GM04503 (cell line): ENCODE measurements at places on chromosomes 2 and 18.

- DNase-seq = peak; percentile 93
Observed at GRCh38 chr2:129929321-129930290, 49.9 kb upstream of the RAB6C start.

- peak; percentile 75 for DNase-seq
Observed at GRCh38 chr2:178450774-178451525, at the start of the genes PJVK and PRKRA. TSS of gene PJVK (plus strand) at chr2:178451378. CDS start at chr2:178453410, 2,032 bp downstream. TSS of gene PRKRA (minus strand) at chr2:178451175. CDS start at chr2:178451030, 145 bp downstream.

DNA sequence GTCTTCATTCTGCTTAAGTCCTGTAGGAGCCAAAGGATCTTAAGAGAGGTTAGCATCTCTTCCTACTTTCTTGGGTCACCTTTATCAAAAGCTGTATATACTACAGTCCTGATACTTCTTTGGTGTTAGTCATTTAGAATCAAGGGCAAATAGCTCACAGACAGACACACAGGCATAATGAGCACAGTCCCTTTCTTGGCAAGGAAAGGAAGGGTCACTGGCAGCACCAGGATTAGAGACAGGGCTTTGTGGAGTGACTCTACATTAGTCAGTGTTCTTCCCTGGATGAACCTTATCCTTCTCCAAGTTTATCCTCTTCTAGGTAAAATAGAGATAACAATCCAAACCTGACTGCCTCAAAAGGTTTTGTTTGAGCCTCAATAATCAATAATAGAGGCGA, 40.0 kb upstream of the NCKAP5 start:
- no peak for DNase-seq

DNA sequence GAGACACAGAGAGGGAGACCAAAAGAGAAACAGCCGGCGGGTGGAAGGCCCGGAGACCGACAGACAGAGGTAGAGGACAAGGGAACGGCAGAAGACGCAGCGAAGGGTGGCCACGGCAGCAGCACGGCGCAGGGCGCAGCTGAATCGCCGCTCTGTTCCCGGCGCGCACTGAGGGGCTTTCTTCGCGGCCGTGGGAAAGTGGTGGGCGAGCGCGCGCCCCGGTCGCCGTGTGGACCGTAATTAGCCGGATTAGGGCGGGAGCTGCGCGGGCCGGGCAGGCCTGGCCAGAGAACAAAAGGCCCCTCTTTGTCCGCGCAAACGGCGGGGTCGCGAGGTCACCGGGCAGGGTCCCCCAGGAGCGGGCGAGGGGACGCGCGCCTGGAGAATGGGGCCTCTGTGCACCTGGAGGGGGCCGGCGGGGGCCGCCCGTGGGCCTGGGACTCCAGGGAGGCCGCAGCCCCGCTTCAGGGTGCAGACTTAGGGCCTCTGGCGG, 158.3 kb downstream of the ZFP36L2 start:
- DNase-seq = no peak

DNA sequence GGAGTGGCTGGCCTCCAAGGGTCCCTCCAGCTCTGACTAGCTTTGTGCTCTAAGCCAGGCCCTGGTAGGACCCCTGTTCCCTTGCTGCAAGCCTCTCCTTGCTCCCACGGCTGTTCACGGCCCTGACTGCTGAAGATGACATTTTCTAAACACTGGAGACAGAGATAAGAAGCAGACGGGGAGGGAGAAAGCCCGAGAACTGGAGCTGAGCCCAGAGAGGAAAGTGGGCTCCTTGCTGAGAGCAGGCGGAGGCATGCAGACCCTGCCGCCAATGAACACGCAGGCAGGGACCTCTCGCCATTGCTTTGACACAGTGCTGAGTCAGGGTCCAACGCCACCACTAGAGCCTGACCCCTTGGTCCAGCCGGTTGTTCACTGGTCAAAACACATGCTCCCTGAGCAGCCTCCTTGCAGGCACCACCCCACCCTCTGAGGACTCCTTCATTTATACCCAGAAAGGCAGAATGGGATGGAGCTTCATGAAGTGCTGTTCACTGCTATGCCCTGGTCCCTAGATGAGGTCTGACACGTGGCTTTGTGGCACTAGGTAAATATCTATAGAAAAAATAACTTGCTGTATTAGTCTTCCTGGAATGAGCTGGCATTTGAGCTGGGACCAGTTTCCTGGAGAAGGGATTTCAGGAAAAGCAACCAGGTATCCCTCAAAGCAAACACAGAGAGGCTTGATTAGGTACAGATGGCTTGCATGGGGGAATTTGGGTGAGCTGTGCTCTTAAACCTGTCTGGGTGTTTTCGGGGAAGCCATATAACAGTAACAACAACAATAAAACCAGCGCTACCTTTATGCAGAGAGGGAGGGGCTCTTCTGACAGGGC, 65.7 kb downstream of the MCFD2 start:
- no peak for DNase-seq

GRCh38 chr2:31127931-31128330, 10.3 kb downstream of the GALNT14 start:
- DNase-seq = no peak

GRCh38 chr2:11697103-11697871, 27.3 kb upstream of the NTSR2 start:
- peak; percentile 28 for DNase-seq

- no peak for DNase-seq
Observed at GRCh38 chr2:13227578-13227977, 510.8 kb downstream of the TRIB2 start.

DNA sequence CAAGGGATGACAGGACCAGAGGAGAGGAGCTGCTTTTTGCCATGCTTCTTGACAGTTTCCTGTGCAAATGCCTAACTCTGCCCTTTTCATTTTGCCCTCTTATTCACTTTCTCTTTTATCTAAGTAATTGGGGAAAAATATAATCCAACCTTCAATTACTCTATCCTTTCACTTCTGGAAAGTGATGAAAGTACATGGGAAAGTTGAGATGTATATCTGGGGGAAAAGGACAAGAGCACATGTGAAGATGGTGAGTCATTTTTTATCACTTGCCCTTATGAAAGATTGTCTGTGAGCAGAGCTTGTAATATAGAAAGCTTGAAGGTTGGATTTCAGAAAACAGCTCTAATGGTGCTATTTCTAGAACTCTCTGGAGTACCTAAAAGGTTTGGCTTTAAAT, 1070.7 kb downstream of the CNTNAP5 start:
- no peak for DNase-seq

- no peak for DNase-seq
Observed at GRCh38 chr2:134640494-134640893, 78.3 kb downstream of the TMEM163 start.

GRCh38 chr2:235032949-235033348, 81.1 kb downstream of the SH3BP4 start:
- DNase-seq = no peak

DNA sequence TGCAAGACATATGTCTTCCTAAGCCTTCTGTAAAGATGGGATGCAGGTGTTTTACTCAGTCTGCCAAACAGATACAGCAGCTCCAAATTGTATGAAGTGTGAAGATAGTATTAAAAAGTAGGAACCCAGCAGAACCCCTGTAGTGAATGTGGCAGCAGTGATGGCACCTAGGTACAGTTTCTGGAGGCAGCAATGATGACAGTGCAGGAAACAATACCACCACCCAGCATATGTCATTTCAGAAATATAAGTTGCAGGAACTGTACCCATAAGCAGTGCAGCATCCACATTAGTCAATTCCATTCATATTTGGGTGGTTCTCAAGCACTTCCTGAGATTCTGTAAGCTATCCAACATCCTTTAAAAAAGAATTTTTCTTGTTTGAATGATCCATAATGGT, 46.7 kb upstream of the ATP5MC3 start:
- no peak for DNase-seq

DNA sequence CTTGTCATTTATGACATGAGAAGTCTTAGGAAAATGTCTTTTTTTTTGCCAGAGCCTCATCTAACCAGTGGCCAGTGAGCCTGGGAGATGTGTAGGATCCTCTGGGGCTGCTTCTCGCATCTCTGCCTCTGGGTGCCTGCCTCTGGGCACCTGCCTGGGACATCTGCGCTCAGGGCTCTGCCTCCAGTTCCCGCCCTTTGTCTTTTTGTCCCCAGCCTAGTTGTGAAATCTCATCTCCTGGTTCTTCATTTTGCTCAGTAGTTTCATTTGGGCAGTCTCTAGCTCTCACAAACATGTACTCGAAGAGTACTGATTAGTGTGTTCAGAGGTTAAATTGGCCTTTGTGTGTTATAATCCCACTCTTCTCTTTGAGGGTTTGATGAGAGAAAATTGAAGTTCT, 92.0 kb downstream of the LTBP1 start:
- no peak for DNase-seq

DNA sequence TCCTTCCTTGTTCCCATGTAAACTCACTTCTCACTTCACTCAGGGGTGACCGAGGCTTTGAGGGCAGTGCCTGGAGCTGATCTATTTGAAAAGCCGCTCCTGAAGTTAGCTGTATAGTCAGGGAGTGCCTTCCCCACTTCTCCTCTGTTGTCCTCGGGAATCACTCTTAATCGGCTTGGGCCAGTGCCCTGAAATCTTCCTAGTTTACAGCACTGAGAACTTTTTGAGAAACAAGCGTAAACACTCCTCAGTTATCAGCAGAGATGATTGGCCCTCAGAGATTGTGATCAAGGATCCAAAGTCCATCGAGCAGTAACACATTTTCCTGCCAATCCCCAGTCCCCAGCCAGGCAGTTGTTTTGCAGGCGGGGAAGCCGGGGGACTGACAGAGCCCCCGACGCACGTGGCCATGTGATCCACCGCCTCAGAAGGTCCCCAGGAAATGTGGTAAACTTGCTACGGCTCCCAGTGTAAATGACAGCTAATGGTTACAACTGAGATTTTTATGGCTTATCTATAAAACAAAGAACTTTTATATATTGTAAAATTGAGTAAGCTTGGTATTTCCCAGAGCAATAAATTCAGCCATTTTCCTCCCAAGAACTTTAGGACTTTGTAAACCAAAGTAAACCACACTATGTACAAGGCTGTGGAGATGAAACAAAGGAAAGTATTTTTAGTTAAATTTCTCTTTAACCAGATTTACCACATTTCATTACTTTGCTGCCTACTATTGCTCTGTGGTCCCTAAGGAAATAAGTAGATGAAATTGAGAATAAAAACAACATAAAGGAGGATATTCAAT, 53.5 kb downstream of the C18orf63 start:
- no peak for DNase-seq

DNA sequence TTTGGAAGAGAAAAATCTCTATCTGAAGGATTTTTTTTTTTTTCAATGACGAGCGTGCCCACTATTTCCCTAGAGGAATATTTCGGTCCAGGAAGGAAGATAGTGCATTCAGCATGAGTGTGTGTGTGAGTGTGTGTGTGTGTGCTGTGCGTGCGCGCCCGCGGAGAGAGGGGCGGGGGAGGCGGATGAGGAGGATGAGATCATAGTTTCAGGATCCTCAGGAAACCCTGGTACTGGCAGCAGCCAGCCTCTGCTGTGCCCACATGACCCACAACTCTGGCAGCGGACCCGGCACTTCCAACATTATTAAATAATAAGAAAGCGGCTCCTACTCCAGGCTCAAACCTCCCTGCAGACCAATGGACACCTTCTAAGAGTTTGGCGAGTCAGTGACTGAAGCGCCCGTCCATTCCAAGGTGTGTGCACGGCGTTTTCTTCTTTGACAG, 217.0 kb upstream of the DTNA start:
- peak; percentile 5 for DNase-seq

DNA sequence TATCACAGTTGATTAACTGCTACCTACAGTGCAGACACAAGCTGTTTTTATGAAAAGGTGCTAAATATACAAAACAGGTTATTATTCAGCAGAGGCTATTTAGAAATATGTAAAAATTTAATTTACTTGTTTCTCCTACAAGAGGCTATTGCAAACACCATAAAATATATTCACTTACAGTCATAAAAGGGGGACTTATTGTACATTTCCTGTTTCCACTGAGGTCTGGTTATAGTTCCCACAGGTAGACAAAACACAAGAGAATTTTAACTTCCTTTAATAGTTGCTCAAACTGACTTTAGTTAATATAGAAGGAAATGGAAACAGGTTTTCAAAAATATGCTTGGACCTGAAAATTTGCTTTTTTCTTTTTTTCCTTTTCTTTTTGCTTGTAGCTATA, 40.0 kb upstream of the FRZB start:
- DNase-seq = no peak

GRCh38 chr18:33034945-33035344, 262.1 kb upstream of the KLHL14 start:
- DNase-seq = no peak

GRCh38 chr2:42809819-42810120, 17.4 kb upstream of the HAAO start:
- no peak for DNase-seq

DNA sequence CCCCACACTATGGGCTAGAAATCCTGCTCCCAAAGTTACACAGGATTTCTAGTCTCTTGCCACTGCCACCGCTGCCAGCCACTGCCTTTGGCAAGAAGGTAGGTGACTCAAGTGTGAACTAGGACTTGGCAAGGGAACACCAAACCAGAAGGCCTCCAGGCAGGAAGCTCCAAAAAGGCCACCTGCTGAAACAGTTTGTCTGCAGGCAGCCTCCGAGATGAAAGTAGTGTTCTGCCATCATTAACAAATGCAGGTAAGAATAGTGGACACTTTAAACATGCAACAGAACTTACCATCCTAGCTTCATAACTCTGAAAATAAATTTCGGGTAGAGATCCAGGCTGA, 3.9 kb downstream of the ANKRD44 start:
- DNase-seq = no peak

DNA sequence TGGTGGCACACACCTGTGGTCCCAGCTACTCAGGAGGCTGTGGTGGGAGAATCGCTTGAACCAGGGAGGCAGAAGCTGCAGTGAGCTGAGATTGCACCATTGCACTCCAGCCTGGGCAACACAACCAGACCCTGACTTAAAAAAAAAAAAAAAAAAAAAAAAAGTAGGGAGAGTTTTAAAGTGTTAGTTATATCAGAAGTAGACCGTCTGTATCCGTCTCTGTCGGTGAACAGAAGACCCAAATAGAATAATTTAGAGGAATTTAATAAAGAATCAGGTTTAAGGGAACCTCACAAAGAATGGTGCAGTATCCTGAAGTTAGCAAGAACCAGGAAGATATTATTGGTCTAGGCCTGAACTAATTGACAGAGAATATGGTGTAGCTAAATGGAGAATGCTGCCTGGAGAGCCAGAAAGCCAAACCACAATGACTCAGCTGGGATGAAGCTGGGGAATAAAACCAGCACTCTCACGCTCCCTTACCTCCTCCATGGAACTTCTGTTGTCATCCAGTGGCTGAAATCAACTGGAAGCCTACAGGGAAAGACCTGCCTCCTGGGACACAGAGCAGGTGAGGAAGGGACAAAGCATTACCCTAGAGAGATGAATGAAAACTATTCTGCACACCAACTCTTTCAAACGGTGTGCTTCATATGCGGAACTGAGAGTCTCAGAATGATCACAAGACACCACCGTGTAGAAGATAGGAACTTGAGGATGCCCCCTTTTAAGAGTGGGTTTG, 39.1 kb upstream of the PLEKHM3 start:
- peak; percentile 90 for DNase-seq

- no peak for DNase-seq
Observed at GRCh38 chr2:11625671-11626070, 44.3 kb downstream of the NTSR2 start.

- no peak for DNase-seq
Observed at GRCh38 chr18:8668381-8668780, 37.0 kb upstream of the MTCL1 start.

DNA sequence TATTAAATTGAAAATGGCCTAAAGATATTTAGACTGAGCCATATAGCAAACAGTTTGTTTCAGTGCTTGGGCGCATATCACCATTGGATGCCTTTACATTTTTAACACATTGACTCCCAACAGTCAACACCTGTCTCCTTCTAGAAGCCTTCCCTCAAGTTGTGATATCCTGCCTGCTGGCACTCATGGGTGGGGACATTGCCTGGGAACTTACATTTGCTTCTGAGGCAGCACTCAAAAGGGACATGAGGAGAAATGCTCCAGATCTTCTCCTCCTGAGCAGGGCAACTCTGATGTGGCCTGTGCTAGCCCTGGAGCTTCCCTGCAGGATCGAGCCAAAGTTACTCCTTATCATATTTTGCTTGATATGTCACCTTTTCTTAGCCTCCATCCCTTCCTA, 392.2 kb downstream of the CDH7 start:
- no peak for DNase-seq
